ENCODE measurements at places on chromosomes 13 and 19. TPM values are rescaled to one million over a fixed set of nuclear protein-coding genes. Genes with fewer than 3 reads are reported as not detected.

DNA sequence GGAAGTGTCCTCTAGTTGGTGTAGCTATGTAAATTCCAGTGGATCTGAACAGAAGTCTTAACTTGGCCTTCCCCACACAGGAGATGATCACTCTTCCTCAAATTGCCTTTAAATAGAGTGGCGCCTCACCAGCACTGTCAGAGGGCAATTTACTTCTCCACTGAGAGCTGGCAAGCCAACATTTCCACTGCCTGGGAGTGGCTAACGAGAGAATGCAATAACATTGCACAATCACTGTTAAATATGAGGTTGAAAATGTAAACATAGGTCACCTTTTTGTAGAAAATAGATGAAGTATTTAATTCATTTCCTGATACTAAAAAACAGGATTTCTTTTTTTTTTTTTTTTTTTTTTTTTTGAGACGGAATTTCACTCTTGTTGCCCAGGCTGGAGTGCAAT, 55.4 kb upstream of the UBL3 start:
- H3K27ac ChIP-seq = no peak overlapping the region
- no peak overlapping the region for H3K4me3 ChIP-seq
- DNase-seq = no peak
- H3K27me3 ChIP-seq = no peaks in the 10 kb centered on the region
- no peaks in the 10 kb centered on the region for H3K4me1 ChIP-seq
- no peaks in the 10 kb centered on the region for H3K36me3 ChIP-seq

- no peaks in the 10 kb centered on the region for H3K27me3 ChIP-seq
- no peak overlapping the region for H3K27ac ChIP-seq
Measured at GRCh38 chr13:94296471-94296870, 183.0 kb downstream of the DCT start.

GRCh38 chr13:30006246-30006645, 155.8 kb upstream of the UBL3 start:
- H3K27me3 ChIP-seq = no peaks in the 10 kb centered on the region
- no peaks in the 10 kb centered on the region for H3K36me3 ChIP-seq
- H3K27ac ChIP-seq = no peak overlapping the region
- no peak overlapping the region for H3K4me3 ChIP-seq
- no peak for DNase-seq

- H3K27me3 ChIP-seq = no peaks in the 10 kb centered on the region
- no peak for DNase-seq
- no peak overlapping the region for H3K4me3 ChIP-seq
- no peaks in the 10 kb centered on the region for H3K36me3 ChIP-seq
- no peak overlapping the region for H3K27ac ChIP-seq
Measured at GRCh38 chr13:110024645-110024980, 238.2 kb upstream of the IRS2 start.

GRCh38 chr13:41467425-41467945, 10.1 kb downstream of the RGCC start:
- H3K4me3 ChIP-seq = no peak overlapping the region
- H3K27ac ChIP-seq = no peak overlapping the region
- peaks cover 5% of the 10 kb centered on the region for H3K36me3 ChIP-seq
- peaks cover 35% of the 10 kb centered on the region for H3K4me1 ChIP-seq

DNA sequence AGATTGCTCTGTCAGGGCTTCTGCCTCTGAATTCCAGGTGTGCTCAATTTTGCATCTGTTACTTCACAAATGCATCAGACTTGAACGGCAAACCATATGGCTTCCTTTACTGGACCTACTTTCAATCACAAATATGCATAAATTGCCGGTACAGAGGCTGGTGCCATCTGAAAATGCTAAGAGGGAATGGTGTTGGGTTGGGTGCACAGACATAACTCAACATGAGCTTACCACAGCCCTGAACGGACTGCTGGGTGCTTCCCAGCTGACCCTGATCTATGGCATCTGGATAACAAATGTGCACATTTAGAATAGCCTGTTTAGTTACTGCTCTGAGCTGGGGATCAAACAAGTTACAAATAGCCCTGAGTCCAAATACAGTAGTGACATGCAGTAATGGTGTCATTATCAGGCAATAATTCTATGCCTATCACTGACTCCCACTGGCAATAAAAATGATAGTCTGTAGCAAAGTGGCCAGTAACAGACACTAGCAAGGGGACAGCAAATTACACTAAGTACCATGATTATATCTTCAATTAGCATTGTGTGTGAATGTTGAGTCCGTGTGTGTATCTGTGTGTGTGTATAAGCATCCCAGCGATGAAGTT, 927.3 kb downstream of the DIAPH3 start:
- DNase-seq = no peak
- H3K4me3 ChIP-seq = no peak overlapping the region
- H3K27ac ChIP-seq = no peak overlapping the region

- no peak for DNase-seq
- peaks cover 8% of the 10 kb centered on the region for H3K4me1 ChIP-seq
- H3K27me3 ChIP-seq = no peaks in the 10 kb centered on the region
- no peaks in the 10 kb centered on the region for H3K36me3 ChIP-seq
- H3K4me3 ChIP-seq = no peak overlapping the region
- no peak overlapping the region for H3K27ac ChIP-seq
Measured at GRCh38 chr13:23469951-23470421, 36.5 kb upstream of the SACS start.

DNA sequence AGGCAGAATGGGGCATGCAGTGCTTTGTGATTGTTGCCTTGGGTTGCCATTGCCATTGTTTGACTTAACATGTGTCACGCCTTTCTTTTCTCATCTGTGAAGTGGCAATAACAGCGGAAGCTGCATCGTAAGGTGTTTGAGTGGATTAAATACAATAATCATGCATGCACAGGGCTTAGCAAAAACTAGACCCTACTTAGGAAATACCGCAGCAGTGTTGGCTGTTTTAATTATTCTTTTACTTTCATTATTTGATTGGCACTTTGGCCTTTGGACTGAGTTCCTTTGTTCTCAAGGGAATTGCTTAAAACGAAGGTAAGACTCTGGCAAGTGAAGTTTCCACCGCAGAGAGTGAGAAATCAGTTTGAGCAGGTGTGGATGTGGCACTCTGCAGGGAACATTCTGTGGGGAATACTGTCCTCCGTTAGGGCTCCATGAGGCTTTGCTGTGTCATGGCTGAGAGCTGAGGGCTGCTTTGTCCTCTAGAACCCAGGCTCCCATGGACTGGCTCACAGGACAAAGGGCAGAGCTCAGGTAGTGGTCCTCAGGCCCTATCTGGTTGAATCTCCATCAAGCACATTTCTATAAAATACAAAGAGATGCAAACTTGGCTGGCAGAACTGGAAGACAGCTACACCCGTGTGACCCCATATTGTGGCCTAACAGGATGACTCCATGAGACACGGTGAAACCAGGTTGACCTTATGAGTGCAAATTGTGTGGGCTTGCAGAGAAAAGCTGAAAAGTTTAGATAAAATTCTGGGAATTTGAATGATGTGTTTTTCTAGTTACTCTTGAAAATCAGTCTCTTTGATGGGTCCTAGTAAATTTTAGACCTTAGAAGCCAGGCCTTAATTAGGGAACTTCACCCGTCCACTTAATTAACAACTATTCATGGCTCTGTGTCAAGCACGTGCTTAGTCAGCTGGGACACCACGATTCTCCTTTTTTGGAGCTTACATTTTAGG, 407.2 kb downstream of the KCNRG start:
- H3K36me3 ChIP-seq = no peaks in the 10 kb centered on the region
- H3K4me3 ChIP-seq = no peak overlapping the region

DNA sequence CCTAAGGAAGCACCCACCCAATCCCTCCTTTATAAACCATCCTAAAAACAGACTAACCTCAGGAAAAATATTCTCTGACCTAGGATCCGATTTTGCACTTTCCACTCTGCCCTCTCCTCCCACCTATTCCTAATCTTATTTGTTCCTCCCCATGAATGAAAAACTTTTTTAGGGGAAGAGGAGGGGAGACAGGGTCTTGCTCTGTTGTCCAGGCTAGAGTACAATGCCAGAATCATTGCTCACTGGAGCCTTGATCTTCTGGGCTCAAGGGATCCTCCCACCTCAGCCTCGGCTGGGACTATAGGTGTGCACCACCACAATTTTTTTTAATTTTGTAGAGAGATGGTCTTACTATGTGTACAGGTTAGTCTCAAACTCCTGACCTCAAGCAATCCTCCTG, 4.4 kb downstream of the ZNF564 start:
- H3K36me3 ChIP-seq = peaks cover 43% of the 10 kb centered on the region
- peaks cover 36% of the 10 kb centered on the region for H3K4me1 ChIP-seq
- no peaks in the 10 kb centered on the region for H3K27me3 ChIP-seq

DNA sequence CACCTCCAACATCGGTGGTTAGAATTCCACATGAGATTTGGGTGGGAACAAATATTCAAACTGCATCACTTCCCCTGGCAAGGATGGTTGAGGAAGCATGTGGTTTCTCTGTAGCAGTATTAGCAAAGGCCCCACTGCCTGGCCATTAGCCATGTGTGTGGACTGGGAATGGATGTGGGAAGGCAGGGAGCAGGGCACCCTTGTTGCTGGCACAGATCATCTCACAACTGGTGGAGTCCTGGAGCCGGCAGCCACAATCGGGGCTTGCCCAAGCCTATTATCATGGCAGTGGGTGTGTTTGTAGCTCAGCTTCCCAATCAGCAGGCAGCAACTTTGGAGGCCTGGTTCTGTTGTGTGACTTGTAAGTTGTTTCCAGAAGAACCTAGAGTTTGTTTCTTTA, 391.9 kb downstream of the DLEU7 start:
- no peaks in the 10 kb centered on the region for H3K4me1 ChIP-seq
- no peaks in the 10 kb centered on the region for H3K36me3 ChIP-seq
- DNase-seq = no peak
- no peak overlapping the region for H3K27ac ChIP-seq
- no peak overlapping the region for H3K4me3 ChIP-seq

GRCh38 chr19:13055213-13056051, 47.2 kb downstream of the LYL1 start:
- no peaks in the 10 kb centered on the region for H3K36me3 ChIP-seq
- H3K4me3 ChIP-seq = no peak overlapping the region
- peaks cover 11% of the 10 kb centered on the region for H3K4me1 ChIP-seq
- DNase-seq = no peak

- no peak overlapping the region for H3K4me3 ChIP-seq
- H3K27me3 ChIP-seq = no peaks in the 10 kb centered on the region
- peaks cover 3% of the 10 kb centered on the region for H3K4me1 ChIP-seq
- H3K36me3 ChIP-seq = no peaks in the 10 kb centered on the region
- DNase-seq = no peak
Measured at GRCh38 chr19:19154768-19155494, 15.1 kb downstream of the MEF2B start.

DNA sequence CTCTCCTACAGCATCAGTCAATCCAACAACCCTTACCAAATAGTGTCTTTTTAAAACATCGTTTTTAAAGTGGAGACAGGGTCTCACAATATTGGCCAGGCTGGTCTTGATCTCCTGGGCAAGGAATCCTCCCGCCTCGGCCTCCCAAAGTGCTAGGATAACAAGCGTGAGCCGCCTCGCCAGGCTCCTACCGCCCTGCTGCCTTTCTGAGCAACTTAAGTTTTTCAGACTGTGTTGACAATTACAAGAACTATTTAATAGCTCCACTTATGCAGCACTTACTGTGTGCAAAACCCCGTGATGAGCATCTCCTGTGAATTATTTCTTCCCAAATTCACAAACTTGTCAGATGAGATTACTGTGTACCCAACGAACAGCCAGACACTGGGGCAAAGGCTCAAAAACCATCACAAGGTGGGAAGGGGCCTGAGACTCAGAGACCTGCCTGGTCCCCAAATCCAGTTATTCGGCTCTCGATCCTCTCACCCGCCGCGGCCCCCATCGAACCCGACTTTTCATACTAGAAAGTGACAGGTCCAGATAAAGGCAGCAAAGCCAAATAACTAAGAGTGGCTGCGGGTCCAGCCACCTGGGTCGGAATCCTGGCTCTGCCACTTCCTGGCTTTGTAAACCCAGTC, 581 bp downstream of the RPL18 start:
- peaks cover 33% of the 10 kb centered on the region for H3K4me1 ChIP-seq
- no peak for DNase-seq
- peak overlapping the region; percentile 78 for H3K27ac ChIP-seq

DNA sequence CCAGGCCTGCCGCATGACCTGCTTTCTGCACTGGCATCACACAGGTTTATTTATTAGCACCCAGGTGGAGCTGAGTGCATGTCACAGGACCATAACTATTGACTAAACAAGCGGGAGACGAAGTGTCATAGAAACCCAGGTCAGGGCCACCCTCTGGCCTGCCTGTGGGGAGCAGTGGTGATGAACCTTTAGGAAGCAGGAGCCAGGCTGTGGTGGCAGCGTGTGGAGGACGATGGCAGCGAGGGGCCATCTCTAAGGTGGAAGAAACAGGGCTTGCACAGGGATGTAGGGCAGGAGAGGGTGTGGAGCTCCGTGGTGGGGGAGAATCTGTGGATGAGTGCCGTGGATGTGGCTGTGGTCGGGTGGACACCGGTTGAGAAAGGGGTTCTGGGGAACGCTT, 275.3 kb downstream of the TEX29 start:
- no peak for DNase-seq
- H3K4me1 ChIP-seq = no peaks in the 10 kb centered on the region
- H3K27ac ChIP-seq = no peak overlapping the region
- H3K4me3 ChIP-seq = no peak overlapping the region
- H3K27me3 ChIP-seq = no peaks in the 10 kb centered on the region

GRCh38 chr19:48466561-48467325, 2.4 kb upstream of the CYTH2 start:
- H3K4me3 ChIP-seq = no peak overlapping the region
- no peak for DNase-seq
- no peak overlapping the region for H3K27ac ChIP-seq
- no peaks in the 10 kb centered on the region for H3K27me3 ChIP-seq
- peaks cover 27% of the 10 kb centered on the region for H3K36me3 ChIP-seq
- peaks cover 7% of the 10 kb centered on the region for H3K4me1 ChIP-seq

GRCh38 chr19:3683405-3684053, 16.7 kb downstream of the PIP5K1C start:
- peaks cover 65% of the 10 kb centered on the region for H3K4me1 ChIP-seq
- no peaks in the 10 kb centered on the region for H3K27me3 ChIP-seq
- DNase-seq = peak; percentile 72
- H3K4me3 ChIP-seq = no peak overlapping the region

- H3K36me3 ChIP-seq = no peaks in the 10 kb centered on the region
- H3K4me1 ChIP-seq = no peaks in the 10 kb centered on the region
- H3K27me3 ChIP-seq = peaks cover 28% of the 10 kb centered on the region
- no peak for DNase-seq
Measured at GRCh38 chr19:42148266-42148665, 16.0 kb upstream of the POU2F2 start.

DNA sequence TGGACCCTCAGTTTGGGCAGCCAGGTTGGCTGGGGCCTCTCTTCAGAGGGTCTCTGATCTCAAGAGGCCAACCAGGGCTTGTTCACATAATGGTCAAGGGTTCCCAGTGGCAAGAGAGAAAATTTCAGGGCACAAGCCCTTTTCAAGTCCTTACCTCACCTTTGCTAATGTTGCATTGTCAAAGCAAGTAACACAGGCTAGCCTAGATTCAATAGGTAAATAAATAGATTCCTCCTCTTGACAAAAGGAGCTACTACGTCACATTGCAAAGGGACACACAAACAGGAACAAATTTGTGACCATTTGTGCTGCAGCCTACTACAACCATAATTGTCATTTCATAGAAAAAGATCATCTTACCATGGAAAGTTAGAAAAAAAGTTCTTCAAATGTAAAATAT, 33.9 kb upstream of the FRY start:
- H3K27ac ChIP-seq = no peak overlapping the region
- H3K4me3 ChIP-seq = no peak overlapping the region
- no peaks in the 10 kb centered on the region for H3K36me3 ChIP-seq
- no peaks in the 10 kb centered on the region for H3K4me1 ChIP-seq

MATK gene
- 45.3 TPM for total RNA-seq

ZNF8 gene
- 7.7 TPM for total RNA-seq

NLRP7 gene
- total RNA-seq = not detected

CEACAM21 gene
- total RNA-seq = 0.18 TPM

FOSB gene
- 2.4 TPM for total RNA-seq

DPF1 gene
- total RNA-seq = 5.7 TPM

CEACAM16 gene
- not detected for total RNA-seq

IRGC gene
- total RNA-seq = not detected

PTH2 gene
- 0.60 TPM for total RNA-seq

IGSF23 gene
- total RNA-seq = not detected

MYBPC2 gene
- 0.04 TPM for total RNA-seq

IZUMO2 gene
- total RNA-seq = not detected
